Effector CD4-positive, alpha-beta T cell (primary cell): ENCODE measurements at places on chromosomes 1 and 21.
A peak's percentile ranks its signal among the peaks of the same experiment; 100 is the strongest.

- DNase-seq = no peak
Observed at GRCh38 chr1:65235867-65236805, 73.2 kb upstream of the DNAJC6 start.

DNA sequence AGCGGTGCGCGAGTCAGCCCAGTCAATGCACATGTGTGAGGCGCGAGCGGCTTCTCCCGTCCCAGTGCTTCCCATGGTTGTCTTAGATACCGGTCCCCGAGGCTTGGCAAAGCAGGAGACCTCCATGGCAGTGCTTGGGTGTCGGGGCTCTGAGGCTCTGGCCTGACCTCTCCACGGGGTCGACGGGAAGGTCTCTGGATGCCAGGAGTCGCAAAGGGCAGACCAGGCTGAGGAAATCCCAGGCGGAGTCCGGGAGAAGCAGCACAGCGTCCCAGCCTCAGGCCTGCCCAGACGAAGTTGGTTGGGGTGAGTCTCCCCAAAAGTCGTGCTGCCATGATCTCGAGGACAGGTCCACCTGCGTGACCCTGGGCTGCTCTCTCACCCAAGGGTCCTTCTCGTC is 3881.6 kb downstream of the SRGAP2C start:
- no peak for DNase-seq

DNA sequence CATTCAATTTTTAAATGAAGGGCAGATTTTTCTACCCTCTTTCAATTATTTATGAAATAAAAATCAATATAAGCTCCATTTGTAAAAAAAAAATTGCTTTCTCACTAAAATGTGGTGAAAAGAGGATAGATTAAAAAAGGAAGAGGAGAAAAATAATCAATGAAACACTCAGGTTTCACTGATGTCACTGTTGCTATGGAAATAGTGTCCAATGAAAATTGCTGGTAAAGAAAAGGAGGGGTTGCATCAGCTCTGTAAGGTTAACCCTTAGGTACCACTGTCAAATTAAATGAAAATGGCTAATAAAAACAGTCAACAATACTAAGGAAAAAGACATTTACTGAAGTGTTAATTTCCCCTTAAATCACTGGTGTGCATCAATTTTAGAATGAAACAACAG is 91.6 kb upstream of the TTC39A start:
- no peak for DNase-seq

DNA sequence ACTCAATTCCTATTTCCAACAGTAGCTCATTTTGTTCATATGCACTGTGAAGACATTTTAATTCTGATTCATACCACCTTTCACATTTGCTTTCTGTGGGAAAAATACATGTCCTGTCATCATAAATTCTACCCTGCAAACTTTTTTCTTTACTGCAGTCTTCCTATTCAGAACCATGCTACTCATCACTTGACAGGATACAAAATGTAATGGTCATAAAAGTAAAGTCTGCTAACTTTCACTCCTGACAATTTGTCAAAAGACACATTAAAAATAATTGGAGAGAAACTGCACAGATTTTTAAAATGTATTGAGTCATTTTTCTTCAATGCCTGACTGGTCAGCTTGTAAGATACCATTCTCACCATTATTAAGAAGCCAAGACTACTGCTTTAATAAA is 1817.1 kb downstream of the BRINP3 start:
- DNase-seq = no peak

- no peak for DNase-seq
Observed at GRCh38 chr1:90989990-90990389, 31.8 kb downstream of the ZNF644 start.

DNA sequence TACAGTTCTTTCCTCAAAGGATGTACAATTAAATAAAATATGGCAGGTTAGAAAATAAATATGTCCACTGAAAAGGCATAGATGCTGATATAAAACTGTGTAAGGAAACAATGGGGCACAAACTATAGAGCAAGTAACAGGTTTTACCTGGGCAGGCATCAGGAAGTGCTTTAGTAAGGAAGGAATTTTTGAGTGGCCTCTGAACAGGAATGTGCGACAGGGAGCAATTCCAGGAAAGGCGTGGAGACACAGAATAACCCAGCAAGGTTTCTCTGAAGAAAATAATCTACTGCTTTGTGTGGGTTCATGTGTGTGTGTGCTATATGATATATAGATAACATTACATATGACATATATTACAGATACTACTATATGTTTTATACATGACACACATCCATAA is 128.4 kb downstream of the RGS21 start:
- DNase-seq = no peak

DNA sequence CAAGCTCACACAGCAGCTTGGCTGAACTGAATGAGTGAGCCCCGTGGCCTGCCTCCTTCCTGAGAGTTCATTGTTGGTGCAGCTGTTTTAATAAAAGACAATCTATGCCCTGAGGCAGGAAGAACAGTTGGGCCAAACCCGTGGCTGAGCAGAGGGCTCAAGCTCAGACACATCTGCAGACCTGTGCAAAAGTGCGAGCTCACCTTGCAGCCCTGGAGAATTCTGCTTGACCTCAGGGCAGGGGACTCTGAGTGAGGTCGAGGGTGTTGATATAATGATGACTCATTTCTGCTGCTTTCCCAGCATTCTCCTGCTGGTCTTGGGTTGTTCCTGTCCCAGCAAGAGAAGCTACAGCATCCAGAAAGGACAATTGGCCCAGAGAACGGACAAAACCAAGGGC is 61.0 kb downstream of the ATP5PO start:
- DNase-seq = no peak

- no peak for DNase-seq
Observed at GRCh38 chr21:46060596-46061061, 37.3 kb upstream of the COL6A2 start.

- no peak for DNase-seq
Observed at GRCh38 chr1:192862271-192862670, 53.4 kb downstream of the RGS2 start.

- DNase-seq = no peak
Observed at GRCh38 chr21:29205009-29205408, 74.6 kb downstream of the MAP3K7CL start.

DNA sequence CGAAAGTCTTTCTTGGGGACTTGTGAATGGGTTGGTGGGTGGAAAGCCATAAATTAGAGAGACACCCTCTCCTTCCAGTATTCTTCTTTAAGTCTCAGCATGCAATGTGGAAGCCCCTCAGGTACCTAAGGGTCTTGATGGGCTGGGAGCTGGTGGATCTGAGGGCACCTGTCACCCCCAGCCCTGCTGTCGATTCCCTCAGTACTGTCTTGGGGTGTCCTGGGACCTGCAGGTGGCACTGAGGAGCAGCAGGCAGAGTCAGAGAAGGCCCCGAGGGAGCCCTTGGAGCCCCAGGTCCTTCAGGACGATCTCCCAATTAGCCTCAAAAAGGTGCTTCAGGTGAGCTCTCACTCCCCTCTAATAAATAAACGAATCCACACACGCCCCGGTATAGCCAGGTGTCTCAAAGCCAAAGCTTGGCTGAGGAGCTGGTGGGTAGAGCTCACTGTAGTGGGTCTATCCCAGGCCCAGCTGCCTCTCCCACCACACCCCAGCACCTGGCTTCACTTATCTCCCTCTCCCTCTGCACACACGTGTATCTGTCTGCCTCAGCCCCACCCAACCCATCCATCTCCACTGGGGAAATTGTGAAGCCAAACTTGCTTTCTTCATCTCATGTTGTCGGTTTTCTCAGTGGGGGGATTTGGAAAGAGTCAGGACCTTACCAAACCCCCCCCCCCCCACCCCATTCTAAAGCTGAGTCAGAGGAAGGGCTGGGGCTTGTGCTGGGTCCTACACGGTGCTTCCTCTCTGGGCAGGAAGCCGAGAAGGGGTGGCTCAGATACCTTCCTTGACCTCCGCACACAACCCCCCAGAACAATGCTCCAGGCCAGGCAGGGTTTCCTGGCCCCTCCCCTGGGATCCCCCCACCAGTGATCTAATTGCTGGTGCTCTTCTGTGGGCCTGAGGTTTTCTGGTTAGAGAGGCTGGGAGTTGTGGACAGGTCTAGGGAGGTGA is 1.6 kb downstream of the ADAM15 start:
- DNase-seq = peak; percentile 21

DNA sequence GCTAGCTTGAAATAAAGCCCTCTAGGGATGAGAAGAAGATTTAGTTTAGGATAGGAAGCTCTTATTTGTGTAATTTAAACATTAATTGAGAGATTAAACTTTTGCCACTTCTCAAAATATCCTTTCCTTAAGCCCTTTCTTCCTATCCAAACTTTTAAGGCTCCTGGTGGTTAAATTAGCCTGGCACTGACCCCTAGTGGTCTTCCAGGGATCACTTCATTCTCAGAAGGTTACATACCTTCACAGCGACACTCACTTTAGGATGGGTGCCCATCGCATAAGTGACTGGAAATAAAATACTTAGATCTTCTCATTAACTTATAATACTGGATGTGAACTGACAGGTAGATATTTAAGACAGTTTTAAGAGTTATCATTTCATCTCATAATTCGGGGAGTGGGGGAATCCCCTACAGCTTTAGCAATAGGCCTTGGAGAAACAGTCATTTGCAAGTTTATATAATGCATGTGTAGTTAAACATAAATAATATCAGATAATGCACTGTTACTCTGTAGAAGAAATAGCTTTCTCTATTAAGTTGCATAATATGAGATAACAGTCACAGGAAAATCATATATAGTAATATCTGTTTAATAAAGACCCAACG is 7.4 kb downstream of the LHX9 start:
- DNase-seq = no peak

GRCh38 chr1:175225805-175226129 is 33.2 kb upstream of the KIAA0040 start:
- DNase-seq = no peak

GRCh38 chr1:178552856-178553255 is 39.9 kb downstream of the TEX35 start:
- DNase-seq = no peak
